ENCODE measurements at places on chromosomes 7 and 10.
A peak's percentile ranks its signal among the peaks of the same experiment; 100 is the strongest.

GRCh38 chr7:136030867-136031318, 53.7 kb upstream of the MTPN start:
- DNase-seq, result no peak

DNA sequence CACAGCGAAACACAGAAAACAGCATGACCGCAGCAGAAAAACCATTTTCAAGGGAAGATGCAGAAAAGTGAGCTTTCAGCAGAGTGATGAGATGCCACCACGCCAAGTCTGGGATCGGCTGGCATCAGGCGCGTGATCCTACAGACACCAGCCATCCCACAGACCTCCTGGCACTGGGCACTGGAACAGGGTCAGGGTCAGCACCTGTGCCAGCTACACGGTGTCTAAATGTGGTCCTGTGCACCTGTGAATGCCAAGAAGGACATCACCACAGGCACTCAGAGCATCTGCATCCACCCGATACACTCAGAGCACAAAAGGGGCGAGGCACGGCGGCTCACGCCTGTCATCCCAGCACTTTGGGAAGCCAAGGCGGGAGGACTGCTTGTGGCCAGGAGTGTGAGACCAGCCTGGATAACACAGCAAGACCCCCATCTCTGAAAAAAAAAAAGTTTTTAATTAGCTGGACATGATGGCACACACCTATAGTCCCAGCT, 31.5 kb downstream of the STK32C start:
- DNase-seq, result no peak

- no peak for DNase-seq
Observed at GRCh38 chr7:17319164-17320101, 21.0 kb downstream of the AHR start.

GRCh38 chr10:100732241-100732596, 13.2 kb upstream of the PAX2 start:
- DNase-seq, result no peak

DNA sequence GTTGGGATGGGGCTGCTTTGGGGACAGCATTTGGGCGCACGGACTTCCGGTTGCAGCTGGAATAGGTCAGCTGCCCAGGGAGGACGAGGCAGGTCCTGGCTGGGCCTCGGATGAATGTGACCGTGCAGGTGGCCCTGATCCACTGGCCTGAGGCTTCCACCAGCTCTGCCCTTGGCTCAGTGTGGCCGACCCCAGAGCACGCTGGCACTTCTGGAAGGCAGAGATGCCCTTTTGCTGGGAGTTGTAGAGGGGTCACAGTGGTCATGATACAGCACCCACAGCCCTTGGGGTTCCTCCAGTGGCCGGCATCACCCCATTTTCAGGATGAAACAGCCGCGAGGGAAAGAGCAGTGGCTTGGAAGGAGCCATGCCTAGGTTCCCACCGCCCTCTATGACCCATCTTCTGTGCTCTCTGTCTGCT, 19.0 kb downstream of the ADCY1 start:
- no peak for DNase-seq

DNA sequence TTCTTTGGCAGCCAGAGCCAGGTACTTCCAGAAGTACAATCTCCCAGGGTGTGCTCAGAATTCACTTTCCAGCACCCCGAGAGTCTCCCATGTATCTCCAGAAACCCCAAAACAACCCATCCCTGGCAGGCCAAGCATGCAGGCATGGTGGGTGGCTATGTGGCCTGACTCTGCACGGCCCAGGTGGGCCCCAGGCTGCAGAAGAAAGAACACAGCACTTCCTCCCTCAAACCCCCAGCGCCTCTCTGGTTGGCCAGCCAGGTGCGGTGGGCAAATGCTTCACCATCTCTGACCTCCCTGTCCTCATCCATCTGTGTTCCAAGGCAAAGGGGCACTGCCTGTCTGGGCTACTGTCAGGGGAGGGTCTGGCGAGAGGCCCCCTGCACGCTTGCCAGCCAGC, 100.3 kb downstream of the MKI67 start:
- DNase-seq, result no peak

- DNase-seq, result no peak
Observed at GRCh38 chr7:35467456-35467978, 213.6 kb upstream of the TBX20 start.

DNA sequence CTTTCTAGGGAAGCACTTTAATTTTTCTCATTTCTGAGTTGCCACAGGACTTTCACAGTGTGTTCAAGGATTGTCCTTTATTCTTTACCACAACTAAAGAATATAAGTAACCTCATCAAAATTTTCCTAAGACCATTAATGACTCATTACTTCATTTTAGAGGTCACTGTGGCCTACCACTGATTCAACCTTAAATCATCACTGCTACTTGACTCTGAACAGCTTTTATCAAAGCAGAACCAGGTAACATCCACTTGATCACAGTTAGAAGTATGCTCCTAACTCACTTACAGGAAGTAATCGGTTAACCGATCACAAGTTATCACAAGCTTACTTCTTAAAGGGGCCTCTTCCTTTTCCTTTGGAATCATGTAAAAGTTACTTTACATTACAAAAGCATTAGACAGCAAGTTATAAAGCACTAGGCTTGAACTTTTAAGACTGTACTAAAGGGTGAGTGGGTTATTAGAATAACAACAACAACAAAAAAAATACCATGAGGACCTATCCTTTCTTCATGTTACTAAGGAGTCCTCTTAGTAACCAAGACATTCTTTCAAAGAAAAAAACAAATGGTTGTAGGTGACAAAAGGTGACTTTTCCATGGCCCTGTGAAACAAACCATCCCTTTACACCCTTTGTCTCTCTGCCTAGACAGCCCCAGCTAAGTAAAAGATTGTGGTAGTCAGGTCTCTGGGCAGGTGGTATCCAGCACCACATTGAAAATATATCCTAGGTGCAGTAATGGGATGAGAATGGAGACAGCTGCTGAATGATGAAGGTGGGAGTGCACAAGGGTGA, 40.0 kb upstream of the PDK4 start:
- no peak for DNase-seq

- DNase-seq, result no peak
Observed at GRCh38 chr10:91054325-91054724, 133.4 kb upstream of the ANKRD1 start.

GRCh38 chr10:129881641-129882040, 82.4 kb downstream of the EBF3 start:
- DNase-seq, result no peak

- peak; percentile 65 for DNase-seq
Observed at GRCh38 chr10:43409385-43410109, 561 bp upstream of the HNRNPF start.

DNA sequence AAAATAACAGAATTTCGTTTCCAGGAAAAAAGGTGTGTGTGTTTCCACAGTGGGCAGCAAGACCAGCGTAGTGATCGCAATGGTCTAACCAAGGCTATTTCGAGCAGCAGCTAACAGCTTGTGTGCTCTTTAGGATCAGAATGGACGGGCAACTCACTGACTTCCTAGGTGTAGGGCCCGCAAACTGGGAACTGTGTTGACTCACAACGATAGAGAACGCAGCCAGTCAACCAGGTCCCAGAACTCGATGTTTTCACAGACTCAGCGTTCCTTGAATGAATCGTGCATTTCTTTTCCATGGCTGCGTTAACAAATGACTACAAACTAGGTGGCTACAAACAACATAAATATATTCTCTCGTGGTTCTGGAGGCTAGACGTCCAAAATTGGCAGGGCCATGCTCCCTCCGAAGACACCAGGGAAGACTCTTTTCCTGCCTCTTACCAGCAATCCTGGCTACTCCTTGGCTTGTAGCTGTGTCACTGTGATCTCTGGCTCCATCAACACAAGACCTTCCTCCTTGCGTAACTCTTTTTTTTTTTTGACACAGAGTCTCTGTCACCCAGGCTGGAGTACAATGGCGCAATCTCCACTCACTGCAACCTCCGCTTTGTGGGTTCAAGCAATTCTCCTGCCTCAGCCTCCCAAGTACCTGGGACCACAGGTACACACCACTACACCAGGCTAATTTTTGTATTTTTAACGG, 39.1 kb downstream of the PODXL start:
- DNase-seq, result no peak

GRCh38 chr10:123427165-123427786, 238.9 kb upstream of the GPR26 start:
- DNase-seq, result no peak

GRCh38 chr7:7869651-7870050, 98.9 kb upstream of the GLCCI1 start:
- no peak for DNase-seq

- DNase-seq, result no peak
Observed at GRCh38 chr7:155062411-155062810, 7.7 kb upstream of the HTR5A start.

GRCh38 chr10:125102246-125102645, 58.1 kb downstream of the CTBP2 start:
- no peak for DNase-seq

DNA sequence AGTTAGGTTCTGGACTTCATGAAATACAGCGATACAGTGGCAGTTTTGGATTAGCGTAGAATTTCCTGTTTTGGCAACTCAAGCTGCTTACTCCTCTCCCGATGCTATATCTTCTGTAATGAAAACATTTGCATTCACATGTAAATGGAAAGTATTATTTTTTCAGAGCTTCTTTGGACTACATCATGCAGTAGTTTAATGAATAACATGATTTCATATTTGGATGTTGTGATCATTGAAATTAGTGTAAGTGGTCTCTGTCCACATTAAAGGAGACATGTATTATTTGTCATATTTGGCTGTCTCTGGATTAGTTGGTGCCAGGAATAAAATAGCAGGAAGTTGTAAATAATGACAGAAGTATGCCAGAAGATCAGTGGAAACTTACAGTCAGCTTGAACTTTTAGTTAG, 331.6 kb downstream of the GFRA1 start:
- DNase-seq, result no peak

DNA sequence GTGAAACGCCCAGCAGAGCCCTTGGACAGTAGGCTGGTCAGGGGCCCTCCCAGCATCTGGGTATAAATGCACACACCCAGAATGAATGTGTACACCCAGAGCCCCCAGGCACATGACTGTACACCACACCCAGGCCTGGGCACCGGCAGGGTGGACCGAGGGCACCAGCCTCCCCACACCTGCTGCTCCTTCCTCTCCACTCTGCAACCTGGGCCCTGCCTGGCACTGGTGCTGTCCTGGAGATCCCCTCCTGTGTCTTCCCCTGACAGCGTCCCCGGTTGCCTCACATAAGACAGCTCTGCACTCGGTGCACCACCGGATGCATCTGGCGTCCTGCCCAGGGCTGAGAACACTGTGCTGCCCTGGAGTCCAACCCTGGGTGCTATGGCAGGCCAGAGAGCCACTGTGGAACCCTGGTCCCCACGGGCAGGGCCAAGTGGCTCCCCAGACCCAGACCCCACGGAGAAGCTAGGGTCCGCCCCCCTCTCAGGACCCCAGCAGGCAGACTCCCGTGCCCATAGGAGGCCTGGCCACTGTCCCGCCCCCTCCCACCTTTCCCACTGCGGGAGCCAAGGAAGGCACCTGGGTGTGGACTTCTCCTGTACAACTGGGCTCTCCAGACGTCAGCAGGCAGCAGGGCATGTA, 6.6 kb downstream of the RASGEF1A start:
- no peak for DNase-seq

DNA sequence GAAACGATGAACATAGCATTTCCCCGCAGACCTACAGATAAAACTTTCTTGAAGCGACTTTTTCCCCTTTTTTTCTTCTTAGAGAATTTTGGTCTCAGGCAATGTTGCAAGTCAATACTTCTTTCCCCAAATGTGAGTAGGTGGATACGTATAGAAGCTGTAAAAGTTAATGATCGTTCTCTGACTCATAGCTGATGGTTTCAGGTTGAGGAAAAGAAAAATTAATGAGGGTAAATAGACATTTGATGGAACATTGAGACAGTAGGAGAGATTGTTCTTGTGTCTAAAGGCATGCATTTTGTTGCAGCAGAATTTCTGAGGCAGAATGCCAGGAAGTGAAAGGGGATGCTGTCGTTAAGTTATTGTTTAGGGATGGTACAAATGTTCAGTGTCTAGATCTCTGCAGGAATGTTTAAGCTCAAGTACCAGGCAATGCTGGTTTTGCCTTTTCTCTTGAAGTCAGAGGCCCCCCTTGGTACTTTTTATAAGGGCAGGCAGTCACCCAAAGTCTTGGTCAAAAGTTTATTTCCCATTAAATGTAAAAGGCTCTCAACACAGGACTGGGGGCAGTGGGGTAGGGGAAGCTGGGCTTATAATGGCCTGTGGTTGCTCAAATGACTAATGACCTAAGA, 9.3 kb downstream of the TCF7L2 start:
- DNase-seq, result no peak

- no peak for DNase-seq
Observed at GRCh38 chr7:157799076-157799685, 462.4 kb downstream of the DNAJB6 start.

DNA sequence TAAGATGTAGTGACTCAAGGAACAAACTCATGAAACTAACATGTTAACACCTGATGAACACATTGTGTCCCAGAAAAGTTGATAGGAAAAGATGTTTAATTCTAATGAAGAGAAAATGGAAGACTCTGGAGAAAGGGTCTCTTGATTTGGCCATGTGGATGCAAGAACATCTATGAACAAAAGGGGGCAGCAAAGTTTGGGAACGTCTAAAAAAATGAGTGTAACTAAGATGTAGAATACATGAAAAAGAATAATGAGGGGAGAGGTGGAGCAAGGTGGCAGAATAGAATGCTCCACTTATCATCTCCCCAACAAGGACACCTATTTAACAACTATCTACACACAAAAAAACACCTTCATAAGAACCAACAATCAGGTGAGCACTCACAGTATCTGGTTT, 805.1 kb downstream of the TNS3 start:
- no peak for DNase-seq

GRCh38 chr10:91289305-91289704, 68.8 kb downstream of the PCGF5 start:
- no peak for DNase-seq

- DNase-seq, result no peak
Observed at GRCh38 chr10:122460891-122461293, 461 bp upstream of the HTRA1 start.

DNA sequence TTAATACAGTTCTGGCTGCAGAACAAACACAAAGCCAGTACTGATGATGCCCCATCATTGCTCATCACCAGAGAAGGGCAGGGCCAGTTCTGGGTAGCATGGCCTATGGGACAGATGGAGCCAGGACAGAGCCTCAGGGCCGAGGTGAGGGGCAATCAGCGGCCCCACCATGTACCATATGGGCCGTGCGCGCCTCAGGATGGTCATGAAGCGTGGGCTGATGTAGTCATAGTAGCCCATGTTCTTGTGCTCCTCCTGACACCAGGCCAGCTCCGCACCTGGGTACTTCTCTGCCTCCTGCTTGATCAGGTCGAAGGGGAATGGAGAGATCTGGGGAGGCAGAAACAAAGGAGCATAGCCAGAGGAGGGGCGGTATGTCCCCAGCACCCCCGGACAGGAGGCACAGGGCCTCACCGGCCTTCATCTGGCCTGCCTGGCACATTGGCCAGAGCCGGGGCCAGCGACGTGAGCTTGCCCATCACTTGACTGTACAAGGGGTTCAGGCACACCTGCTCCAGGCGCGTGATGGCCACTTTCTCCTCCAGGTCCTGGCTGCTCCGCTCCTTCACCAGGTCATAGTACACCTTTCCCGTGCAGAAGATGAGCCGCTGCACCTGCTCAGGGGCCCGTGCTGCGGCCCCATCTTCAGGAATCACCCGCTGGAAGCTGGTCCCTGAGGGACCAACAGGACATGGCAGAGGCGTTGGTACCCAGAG, 26.1 kb downstream of the OGDHL start:
- no peak for DNase-seq
